ENCODE measurements at places on chromosomes 16 and 17. TPM values are rescaled to one million over a fixed set of nuclear protein-coding genes. Genes with fewer than 3 reads are reported as not detected.

C17orf113 gene
- 0.99 TPM for polyA plus RNA-seq

KRT27 gene
- not detected for polyA plus RNA-seq

CCDC200 gene
- polyA plus RNA-seq, result 13.8 TPM

C1QTNF1 gene
- 12.1 TPM for polyA plus RNA-seq

ARHGDIA gene
- 174 TPM for polyA plus RNA-seq

TMIGD1 gene
- not detected for polyA plus RNA-seq

IGF2BP1 gene
- polyA plus RNA-seq, result 14.6 TPM

TUBB3 gene
- 6.4 TPM for polyA plus RNA-seq

OTOP3 gene
- polyA plus RNA-seq, result not detected

KRTAP4-4 gene
- polyA plus RNA-seq, result not detected
